Myometrial cell (primary cell): ENCODE measurements at places on chromosomes 13 and 19. TPM values are rescaled to one million over a fixed set of nuclear protein-coding genes. Genes with fewer than 3 reads are reported as not detected.

The ZNF628 gene
- 2.5 and 2.6 TPM in 2 replicates for total RNA-seq

The TEX30 gene
- 12.7 and 17.0 TPM in 2 replicates for total RNA-seq

The CEACAM19 gene
- total RNA-seq: under 0.01 and 0.53 TPM in 2 replicates

The CYP2F1 gene
- not detected in 2 replicates for total RNA-seq

The ZNF492 gene
- total RNA-seq: 0.35 TPM in 1 of 2 replicates, not detected in the other

The POLR1D gene
- 65.4 and 93.4 TPM in 2 replicates for total RNA-seq

The SLC10A2 gene
- total RNA-seq: not detected in 2 replicates

The MIR17HG gene
- total RNA-seq: 0.35 and 0.86 TPM in 2 replicates

The ZNF571 gene
- total RNA-seq: 0.86 and 0.89 TPM in 2 replicates

The HIPK4 gene
- not detected in 2 replicates for total RNA-seq

The ZNF85 gene
- total RNA-seq: 2.0 and 2.8 TPM in 2 replicates
